Myocyte (in vitro differentiated cells): ENCODE measurements at places on chromosomes 2 and 18. TPM values are rescaled to one million over a fixed set of nuclear protein-coding genes. Genes with fewer than 3 reads are reported as not detected.

THOC1 gene
- 34.8 and 36.4 TPM in 2 replicates for total RNA-seq

SLC4A5 gene
- 0.43 and 2.0 TPM in 2 replicates for total RNA-seq

ITGAV gene
- 166 TPM in 2 replicates for total RNA-seq

GRCh38 chr18:70149616-70150301, 55.7 kb downstream of the RTTN start:
- DNase-seq = no peak

DNA sequence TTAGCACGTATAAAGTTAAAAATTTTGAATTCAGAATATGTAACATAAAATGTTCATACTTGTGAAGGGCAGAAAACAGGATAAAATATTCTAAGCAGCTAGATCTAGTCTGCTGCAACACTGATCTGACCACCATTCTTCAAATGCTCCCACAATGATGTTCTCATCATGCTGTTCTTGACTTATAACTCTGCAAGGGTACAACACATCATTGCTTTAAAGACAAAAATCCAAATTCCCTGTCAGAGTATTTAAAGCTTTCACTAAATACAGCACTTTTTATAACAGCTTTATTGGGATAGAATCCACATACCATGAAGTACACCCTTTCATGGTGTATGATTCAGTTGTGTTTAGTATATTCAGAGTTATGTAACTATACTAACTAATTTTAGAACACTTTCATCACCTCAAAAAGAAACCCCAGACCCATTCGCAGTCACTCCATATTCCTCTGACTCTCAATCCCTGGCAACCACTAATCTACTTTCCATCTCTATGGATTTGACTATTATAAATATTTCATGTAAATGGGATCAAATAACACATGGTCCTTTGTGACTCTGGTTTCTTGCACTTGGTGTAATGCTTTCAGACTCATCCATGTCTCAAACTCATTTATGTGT, 56.4 kb downstream of the MAP4K3 start:
- DNase-seq = peak; percentile 30

GRCh38 chr2:33796511-33796910, 197.4 kb upstream of the FAM98A start:
- DNase-seq = no peak

DNA sequence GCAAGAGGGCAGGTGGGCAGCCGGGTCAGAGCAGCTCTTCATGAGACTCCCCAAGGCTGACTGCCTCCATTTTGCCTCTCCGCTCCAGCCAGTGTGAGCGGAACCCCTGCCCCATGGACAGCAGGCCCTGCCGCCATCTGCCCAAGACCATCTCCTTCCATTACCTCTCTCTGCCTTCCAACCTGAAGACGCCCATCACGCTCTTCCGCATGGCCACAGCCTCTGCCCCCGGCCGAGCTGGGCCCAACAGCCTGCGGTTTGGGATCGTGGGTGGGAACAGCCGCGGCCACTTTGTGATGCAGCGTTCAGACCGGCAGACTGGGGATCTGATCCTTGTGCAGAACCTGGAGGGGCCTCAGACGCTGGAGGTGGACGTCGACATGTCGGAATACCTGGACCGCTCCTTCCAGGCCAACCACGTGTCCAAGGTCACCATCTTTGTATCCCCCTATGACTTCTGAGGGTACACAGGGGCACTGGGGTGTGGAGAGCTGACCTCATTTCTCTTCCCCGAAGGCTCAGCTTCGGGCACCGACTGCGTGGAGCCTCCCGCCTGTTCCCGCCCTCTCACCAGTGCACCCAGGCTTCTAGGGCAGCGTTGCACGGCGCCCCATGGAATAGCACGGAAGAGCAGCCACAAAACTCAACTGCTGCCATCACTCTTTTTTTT, 49.0 kb downstream of the FBLN7 start:
- DNase-seq = no peak

GRCh38 chr2:227374158-227374557, 4.9 kb downstream of the TM4SF20 start:
- no peak for DNase-seq
